ENCODE measurements at places on chromosomes 6 and 20.

DNA sequence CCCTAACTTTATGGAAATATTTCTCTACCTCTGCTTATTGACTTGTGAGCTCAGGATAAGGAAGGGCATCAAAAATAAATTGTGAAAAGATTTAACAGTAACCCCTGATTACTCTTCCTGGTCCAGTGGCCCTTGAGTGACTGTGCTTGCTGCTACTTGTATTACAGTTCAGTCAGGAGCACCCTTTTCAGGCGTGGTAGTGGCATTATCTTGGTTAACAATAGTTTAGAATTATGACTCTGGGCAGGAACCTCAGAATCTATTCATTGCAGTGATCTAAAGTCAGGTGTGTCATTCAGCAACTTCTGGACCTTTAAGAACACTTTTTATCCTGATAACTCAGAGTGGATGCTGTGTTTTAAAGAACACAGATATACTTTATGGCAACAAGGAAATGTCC is 43.4 kb downstream of the FAM135A start:
- DNase-seq, result no peak

DNA sequence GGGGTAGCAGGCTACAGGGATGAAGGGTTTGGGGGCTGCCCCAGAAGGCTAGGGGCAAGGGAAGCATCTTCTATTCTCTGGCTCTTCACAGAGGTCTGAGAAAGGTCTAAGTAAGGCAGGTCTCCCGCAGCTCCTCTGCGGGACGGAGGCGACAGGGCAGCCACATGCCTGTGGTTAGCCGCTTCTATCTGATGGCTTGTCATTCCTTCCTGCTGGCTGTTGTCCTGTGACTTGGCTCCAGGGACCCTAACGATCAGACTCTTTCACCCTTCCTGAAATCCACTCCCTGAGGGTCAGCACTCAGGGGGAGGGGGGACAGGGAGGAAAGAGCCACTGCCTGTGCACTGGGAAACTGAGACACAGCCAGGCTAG is 673 bp downstream of the CST7 start:
- no peak for DNase-seq

DNA sequence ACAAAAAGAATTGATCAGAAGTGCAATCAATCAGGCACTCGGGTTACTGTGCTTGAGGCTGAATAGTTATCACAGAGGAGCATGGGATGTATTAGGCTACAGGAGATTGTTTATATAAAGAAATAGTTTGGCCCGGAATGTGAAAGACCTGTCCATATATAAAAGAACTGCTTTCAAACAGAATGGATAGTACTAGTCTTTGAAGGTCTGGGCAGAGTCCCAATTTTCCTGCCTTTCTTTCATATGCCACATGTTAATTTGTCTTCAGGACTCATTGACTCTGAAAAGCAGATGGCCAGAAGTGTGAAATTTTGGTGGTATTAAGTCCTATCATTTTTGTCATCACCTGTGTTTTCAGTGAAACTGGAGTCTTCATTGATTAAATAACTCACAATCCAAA is 314.5 kb downstream of the EYA4 start:
- no peak for DNase-seq

DNA sequence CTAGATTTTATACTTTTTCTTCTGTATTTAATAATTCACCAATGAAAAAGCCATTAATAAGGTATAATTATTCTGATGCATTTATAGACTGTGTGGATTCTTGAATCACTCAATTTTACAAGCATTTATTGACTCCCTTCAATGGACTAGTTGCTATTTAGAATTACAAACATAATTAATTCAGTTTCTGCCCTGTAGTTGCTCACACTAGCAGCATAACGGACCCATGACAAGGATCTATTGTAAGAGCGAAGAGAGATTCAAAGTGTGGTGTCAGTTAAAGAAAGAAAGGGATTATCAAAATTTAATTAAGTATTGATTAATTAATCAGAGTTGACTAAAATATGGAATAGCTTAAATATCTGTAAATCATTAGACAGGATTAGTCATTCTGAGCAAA is 602.6 kb upstream of the PTCHD4 start:
- no peak for DNase-seq
